ENCODE measurements at places on chromosomes 5 and 9. TPM values are rescaled to one million over a fixed set of nuclear protein-coding genes. Genes with fewer than 3 reads are reported as not detected.

GRCh38 chr5:128815201-128815600 is 150.1 kb upstream of the SLC27A6 start:
- DNase-seq: no peak

- DNase-seq: no peak
Measured at GRCh38 chr5:1172670-1173404, 28.6 kb upstream of the SLC6A19 start.

MYORG gene
- total RNA-seq: 12.2 TPM

FREM1 gene
- total RNA-seq: 21.8 TPM

GRCh38 chr5:81317536-81317935 is 16.1 kb downstream of the ZCCHC9 start:
- no peak for DNase-seq

- DNase-seq: no peak
Measured at GRCh38 chr5:132445640-132445923, 45.0 kb downstream of the IRF1 start.

DNA sequence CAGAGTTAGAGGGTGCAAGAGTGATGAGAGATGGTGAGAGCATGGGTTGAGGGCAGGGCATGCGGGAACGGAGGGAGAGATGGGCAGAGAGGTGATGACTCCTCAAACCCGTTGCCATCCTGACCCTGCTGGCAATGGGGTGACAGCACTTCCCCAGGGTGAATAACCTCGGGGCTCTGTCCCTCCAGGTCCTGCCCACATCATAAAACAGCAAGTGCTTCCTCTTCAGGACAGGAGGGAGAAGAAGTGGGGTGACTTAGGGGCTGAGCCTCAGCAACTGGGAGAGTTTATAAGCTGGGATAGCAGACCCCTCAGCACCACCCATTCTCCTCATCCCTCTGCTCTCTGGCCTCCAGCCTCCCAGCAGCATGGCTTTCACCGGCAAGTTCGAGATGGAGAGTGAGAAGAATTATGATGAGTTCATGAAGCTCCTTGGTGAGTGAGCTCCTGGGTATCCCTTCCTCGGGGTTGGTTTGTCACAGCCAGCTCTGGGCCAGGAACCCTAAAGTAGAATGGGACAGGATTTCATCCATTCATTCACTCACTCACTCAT is at the start of gene FABP6:
Gene FABP6 (plus strand): TSS at position 317 of the 553 bp plus-strand sequence. CDS start 52 bp downstream, at position 369.
- no peak for DNase-seq

DNA sequence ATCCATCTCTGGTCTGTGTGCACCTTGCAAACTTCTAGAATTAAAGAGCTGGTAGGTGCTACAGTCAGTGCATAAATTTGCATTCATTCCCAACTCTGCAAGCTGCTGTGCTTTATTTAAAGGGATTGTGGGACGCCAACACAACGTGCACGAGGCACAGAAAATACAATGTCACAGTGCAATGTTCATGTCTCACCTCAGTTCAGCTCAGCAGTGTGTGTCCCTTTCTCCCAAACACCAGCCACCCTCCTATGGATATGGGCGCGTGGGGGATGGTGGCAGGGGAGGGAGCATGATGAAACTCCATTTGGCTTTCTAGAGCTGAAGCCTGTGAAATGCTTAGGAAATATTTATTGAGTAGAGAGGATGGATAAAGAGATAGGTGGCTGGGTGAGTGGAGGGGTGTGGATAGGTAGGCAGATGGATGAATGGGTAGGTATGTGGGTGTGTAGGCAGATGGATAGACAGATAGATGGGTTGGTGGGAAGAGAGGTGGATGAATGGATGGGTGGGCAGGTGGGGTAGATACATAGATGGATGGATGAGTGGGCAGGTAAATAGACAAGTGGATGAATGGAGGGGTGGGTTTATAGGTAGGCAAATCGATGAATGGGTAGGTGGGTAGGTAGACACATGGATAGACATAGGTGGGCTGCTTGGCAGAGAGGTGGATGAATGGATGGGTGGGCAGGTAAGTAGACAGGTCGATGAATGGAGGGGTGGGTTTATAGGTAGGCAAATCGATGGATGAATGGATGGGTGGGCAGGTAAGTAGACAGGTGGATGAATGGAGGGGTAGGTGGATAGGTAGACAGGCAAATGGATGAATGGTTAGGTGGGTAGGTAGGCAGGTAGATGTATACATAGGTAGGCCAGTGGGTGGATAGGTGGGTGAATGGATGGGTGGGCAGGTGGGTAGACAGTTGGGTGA is 92.7 kb upstream of the FCN2 start:
- DNase-seq: no peak

- DNase-seq: no peak
Measured at GRCh38 chr9:98657897-98658296, 50.8 kb downstream of the GABBR2 start.

- DNase-seq: peak; percentile 47
Measured at GRCh38 chr5:172005708-172006320, 624 bp downstream of the FBXW11 start.

- DNase-seq: no peak
Measured at GRCh38 chr5:158303883-158304282, 444.9 kb upstream of the CLINT1 start.

ADAMTS19 gene
- 7.8 TPM for total RNA-seq

- peak; percentile 44 for DNase-seq
Measured at GRCh38 chr5:159003045-159004030, 96.4 kb downstream of the EBF1 start.

GRCh38 chr5:69136293-69136692 is 30.7 kb upstream of the CCNB1 start:
- no peak for DNase-seq

CSF1R gene
- total RNA-seq: 52.3 TPM

DNA sequence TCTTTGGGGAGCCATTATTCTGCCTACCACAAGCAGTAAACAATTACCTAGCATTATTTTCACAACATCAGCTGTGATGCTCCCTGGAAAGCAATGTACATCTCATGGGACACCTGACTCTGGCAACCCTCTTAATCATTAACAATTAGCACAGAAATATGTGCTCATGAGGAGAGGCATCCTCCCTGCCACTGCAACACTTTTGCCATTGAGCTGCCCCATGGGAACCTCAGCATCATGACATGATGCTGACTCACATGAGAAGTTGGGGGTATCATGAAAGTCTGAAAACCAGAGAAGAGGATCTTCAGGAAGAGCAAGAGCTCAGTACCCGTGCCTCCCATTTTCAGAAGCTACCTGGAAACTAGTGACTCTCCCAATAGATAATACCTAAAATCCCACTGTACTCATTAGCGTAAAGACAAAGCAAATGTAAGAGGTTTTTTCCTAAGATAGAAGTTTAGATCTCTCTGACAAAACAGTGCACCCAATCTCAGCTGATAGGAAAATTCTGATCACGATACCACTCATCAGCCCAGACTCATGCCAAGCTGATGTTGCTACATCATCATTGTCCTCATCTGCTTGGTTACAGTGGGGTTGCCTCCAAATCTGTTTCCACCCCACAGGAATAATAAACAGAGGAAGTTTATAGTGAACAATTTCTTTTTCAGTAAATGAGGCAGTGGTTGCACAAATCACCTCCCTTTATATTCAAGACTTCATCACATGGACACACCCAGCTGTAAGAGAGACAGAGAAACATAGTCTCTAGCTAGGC is 244.5 kb downstream of the NR2F1-AS1 start:
- DNase-seq: no peak

GRCh38 chr9:12735665-12736064 is 39.2 kb upstream of the LURAP1L start:
- peak; percentile 35 for DNase-seq

GRCh38 chr9:84394036-84394435 is 53.5 kb upstream of the SLC28A3 start:
- no peak for DNase-seq

HK3 gene
- total RNA-seq: 111 TPM

DNA sequence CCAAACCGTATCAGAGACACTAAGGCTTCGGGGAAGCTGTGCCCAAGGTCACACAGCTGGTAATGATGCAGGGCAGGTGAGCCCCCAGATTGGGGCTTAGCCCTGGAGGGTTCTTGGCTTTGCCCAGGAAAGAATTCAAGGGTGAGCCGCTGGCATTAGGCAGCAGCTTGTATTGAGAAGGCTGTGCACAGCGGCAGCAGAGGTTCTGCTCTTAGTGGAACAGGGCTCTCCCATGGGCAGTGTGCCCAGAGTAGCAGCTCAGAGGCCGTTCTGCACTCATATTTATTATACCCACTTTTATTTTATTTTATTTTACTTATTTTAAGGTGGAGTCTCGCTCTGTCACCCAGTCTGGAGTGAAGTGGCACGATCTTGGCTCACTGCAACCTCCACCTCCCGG is 85.8 kb upstream of the IER5L start:
- DNase-seq: no peak

GRCh38 chr5:31574772-31575171 is 42.7 kb downstream of the C5orf22 start:
- DNase-seq: no peak

- DNase-seq: no peak
Measured at GRCh38 chr5:106443746-106444145, 1227.0 kb downstream of the EFNA5 start.

DNA sequence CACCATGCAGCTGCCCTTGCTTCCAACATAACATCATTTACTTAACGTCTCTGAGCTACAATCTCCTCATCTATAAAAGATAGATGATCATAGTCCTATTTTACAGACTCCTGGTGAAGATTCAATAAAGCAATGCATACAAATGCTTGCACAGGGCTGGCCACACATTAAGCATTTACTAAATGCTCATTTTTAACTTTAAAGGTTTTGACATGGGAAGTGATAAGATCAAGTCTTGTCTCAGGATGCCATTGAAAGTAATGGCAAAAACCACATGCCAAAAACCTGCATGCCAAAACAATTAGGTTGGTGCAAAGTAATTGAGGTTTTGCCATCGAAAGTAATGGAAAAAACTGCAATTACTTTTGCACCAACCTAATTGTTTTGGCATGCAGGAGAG is 181.2 kb upstream of the ADRA1B start:
- no peak for DNase-seq

- DNase-seq: no peak
Measured at GRCh38 chr5:159680095-159680494, 236.2 kb upstream of the ADRA1B start.

PCDHB15 gene
- total RNA-seq: 3.2 TPM

SUSD1 gene
- total RNA-seq: 26.6 TPM

GRCh38 chr9:76800901-76801300 is 36.7 kb downstream of the PCA3 start:
- no peak for DNase-seq

FAM169A gene
- total RNA-seq: 2.3 TPM

ARID3C gene
- not detected for total RNA-seq

DNA sequence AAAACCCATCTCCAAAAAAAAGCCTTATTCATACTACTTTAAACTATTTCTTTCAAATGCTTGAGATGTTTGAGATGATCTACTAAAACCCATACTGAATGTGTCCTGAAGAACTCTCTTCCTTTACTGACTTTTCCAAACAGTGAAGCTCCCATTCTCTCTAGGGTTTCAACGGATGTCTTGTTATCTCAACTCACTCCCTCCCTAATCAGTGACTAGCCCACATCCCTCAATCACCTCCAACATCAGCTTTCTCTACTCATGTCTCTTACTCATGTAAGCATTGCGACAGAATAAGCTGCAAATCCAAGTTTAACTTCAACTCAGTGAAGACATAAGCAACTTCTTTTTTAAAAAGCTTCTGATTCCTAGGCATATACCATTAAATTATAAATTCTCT is 42.1 kb downstream of the WDR41 start:
- DNase-seq: no peak

SPATA6L gene
- 18.2 TPM for total RNA-seq

WDR70 gene
- 27.1 TPM for total RNA-seq

- DNase-seq: no peak
Measured at GRCh38 chr9:129237164-129237611, 59.1 kb upstream of the IER5L start.

- DNase-seq: no peak
Measured at GRCh38 chr9:35910613-35911359, 1.5 kb downstream of the SPAAR start.

GRCh38 chr5:178425621-178426068 is 164.5 kb downstream of the COL23A1 start:
- DNase-seq: peak; percentile 8

IL33 gene
- 154 TPM for total RNA-seq

DNA sequence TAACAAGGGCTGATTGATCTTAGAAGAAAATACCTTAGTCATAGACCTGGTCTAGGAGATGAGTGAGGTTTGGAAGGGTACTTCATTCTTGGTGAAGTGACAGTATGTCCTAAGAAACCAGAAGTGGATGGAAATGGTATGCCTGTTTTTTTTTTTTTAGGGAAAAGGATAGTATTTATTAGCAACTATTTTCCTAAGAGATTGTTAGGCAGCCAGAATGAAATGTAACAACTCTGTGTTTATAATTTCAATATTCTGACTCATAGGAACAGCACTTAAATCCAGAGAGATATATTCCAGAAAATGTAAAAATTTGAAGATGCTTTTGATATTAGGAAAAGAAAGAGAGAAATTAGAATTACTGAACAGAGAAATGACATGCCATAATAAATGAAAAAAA is 21.2 kb upstream of the ARL14EPL start:
- no peak for DNase-seq

SPDL1 gene
- total RNA-seq: 10.9 TPM

HBEGF gene
- total RNA-seq: 13.0 TPM

All from lung (tissue), 17 donors.